ENCODE measurements at places on chromosomes 1 and 21.

DNA sequence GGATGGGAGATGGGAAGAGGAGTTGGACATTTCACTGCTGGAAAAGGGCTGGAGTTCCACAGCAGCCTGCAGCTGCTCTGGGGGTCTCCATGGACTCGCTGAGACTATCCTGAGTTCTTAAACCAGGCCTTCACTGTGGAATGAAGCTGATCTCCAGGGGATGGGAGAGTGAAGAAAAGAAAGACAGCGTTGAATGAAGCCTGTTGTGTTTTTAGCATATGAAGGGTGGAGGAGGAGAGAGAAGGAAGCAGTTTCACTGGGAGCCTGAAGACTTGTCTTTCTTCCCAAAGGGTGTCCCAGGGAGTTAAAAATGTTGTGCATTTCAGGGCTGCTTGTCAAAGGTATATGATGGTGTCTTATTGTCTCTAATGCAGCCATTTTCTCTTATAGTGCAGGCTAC, 9.2 kb downstream of the ROR1 start:
- DNase-seq: no peak

GRCh38 chr21:19022978-19023377, 619.4 kb upstream of the TMPRSS15 start:
- DNase-seq: no peak

GRCh38 chr1:47809301-47810084, 187.7 kb downstream of the TRABD2B start:
- no peak for DNase-seq

DNA sequence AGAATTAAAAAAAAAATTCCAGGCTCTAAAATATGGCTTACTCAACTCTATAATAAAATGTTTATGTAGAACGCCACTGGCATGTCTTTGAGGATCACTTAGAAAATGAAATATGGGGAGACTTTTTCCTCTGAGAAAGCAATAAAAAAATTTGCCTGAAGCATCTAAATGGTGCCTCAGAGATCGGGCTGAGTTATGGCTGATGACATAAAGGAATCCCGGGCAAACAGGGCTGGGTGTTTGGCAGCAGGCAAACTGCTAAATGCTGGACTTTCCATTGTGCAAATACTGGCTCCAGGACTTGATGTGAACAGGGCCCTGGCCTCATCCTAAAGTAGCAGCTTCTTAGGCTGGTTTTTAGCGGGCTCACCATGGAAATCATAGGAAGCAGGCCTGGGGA, 44.5 kb upstream of the C1orf87 start:
- DNase-seq: no peak

- no peak for DNase-seq
Observed at GRCh38 chr21:44013380-44014088, 1.4 kb downstream of the TRAPPC10 start.

All from fibroblast of lung (primary cell).